ENCODE measurements at places on chromosomes 2 and 18.

DNA sequence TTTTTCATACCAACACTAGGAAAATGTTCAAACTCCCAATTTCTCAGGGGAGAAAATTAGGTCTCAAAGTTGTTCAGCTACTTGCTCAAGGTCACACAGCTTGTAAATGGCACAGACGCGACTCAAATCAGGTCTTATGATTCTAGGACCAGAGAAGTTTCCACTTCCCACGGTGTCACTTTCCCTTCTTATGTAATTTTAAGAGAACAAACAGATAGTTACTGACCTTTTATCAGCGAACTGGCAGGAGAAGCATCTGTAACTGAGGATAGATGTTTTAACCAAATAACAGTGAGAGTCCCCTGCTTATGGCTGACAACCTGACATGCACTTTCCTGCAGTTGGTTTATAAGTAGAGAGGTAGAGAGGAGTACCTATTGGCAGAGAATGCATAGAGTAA, 2.1 kb upstream of the KCNJ3 start:
- no peak for DNase-seq

- no peak for DNase-seq
These were observed 53.6 kb upstream of the ATP8B1 start for GRCh38 chr18:57856557-57857280.

- no peak for DNase-seq
These were observed 231.2 kb downstream of the MYO3B start for GRCh38 chr2:170409164-170409535.

- no peak for DNase-seq
These were observed 273.2 kb upstream of the RGPD4 start for GRCh38 chr2:107553539-107553938.

- DNase-seq: no peak
These were observed 17.8 kb downstream of the IGFBP5 start for GRCh38 chr2:216677439-216678097.

- no peak for DNase-seq
These were observed 12.9 kb upstream of the PGAP1 start for GRCh38 chr2:196939371-196939770.

DNA sequence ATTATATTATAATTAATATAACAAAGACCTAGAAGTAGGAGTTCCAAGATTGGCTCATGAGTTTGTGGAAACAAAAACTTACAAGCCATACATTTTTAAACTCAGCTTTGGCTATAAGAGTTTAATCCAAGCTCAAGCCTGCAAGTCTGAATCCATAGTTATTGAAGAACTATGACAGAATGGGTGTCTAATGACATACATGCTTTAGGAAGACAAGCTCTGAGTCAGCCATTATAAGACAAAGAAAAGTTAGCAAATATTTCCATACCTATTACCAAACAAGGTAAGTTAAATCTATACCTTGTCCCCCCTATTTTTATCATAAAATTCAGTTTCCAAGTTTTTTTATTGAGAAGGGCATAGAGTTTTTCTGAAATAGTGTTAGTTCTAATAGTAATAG, 95.6 kb downstream of the POLR1A start:
- DNase-seq: no peak

GRCh38 chr2:109335631-109336176, 206.7 kb downstream of the SH3RF3 start:
- no peak for DNase-seq

GRCh38 chr18:12779043-12779442, 76.2 kb downstream of the PSMG2 start:
- no peak for DNase-seq

- DNase-seq: no peak
These were observed 142.6 kb downstream of the MGAT5 start for GRCh38 chr2:134396493-134396892.

GRCh38 chr2:238775591-238775990, 72.3 kb upstream of the TWIST2 start:
- DNase-seq: no peak
